Small intestine (tissue), 16 donors: ENCODE measurements at places on chromosomes 2 and 18. TPM values are rescaled to one million over a fixed set of nuclear protein-coding genes. Genes with fewer than 3 reads are reported as not detected.

DNA sequence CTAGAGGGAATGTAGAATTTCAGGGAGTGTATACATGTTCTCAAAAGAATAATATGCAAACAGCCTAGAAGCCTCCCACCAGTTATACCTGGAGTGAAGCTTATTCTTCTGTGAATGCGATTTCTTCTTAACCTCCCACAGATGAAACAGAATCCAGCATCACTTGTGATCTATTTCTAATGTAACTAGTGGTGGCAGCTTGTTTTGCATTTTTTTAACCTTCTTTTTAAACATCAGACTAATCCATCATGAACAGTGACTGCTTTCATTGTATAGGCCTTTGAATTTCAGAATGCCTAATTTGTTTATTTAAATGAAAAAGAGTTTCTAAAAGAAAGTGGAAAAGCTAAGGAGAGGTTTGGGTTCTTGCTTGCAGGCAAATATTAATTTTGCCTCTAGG, 85.7 kb upstream of the EPHA4 start:
- no peak for DNase-seq
- no peak overlapping the region for H3K27ac ChIP-seq
- no peaks in the 10 kb centered on the region for H3K4me1 ChIP-seq

DNA sequence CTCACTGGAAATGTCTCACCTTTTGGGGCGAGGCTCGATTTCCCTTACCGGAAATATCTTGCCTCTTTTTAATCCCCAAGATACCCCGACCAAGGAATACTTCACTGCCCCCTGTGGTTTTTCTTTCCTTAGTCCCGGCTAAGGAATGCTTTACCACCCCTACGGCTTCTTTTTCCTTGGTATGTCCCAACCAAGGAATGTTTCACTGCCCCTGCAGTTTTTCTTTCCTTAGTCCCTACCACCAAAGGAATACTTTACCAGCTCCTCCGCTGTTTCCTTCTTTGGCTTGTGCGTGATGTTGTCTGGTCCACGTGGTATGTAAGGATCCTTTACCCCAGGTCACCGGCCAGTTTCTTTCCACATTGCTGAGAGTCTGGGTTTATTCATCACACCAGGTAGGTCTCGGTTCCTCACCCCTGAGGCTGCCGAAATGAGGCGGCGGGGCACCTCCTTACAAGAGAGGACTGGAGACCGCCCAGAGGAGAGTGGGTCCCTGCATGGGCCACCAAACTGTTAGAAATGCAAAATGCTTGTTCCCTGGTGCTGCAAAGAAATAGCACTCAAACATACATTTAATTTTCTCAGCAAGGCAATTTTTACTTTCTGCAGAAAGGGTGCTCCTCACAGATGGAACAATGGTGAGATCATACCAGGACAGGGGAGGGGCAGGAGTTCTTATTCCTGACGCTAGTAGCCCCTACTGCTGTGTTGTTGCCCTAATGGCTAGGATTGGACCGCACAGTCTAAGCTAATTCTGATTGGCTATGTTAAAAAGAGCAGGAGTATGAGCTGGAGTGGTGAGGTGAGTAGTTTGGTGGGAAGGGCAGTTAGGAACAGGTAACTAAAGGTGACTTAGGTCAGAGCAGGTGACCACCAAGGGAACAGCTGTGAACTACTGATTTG, 33.4 kb upstream of the CLASP1 start:
- no peaks in the 10 kb centered on the region for H3K36me3 ChIP-seq
- DNase-seq: no peak
- no peak overlapping the region for H3K4me3 ChIP-seq
- H3K27me3 ChIP-seq: no peaks in the 10 kb centered on the region

DNA sequence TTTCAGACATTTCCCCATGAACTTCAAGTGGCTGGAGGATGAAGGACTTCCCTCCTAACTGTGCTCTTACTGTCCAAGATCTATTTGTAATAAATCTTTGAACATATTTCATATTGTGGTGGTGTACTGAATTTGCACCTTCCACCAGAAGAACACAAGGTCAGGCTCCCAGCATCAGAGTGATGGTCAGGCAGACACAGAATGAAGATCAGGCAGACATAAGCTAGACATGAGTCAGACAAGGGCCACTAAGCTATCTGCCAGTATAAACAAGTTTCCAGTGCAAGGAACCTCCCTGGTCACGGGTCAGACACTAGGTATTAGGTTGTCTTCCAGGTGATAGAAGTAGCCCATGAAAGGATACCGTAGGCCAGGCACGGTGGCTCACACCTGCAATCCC, 20.0 kb downstream of the AQP12B start:
- H3K4me1 ChIP-seq: no peaks in the 10 kb centered on the region
- DNase-seq: no peak
- H3K36me3 ChIP-seq: no peaks in the 10 kb centered on the region
- H3K4me3 ChIP-seq: no peak overlapping the region
- no peaks in the 10 kb centered on the region for H3K27me3 ChIP-seq
- no peak overlapping the region for H3K27ac ChIP-seq

GRCh38 chr2:237629739-237630138, 2.4 kb downstream of the LRRFIP1 start:
- H3K27ac ChIP-seq: no peak overlapping the region
- no peaks in the 10 kb centered on the region for H3K27me3 ChIP-seq
- H3K36me3 ChIP-seq: no peaks in the 10 kb centered on the region
- H3K4me1 ChIP-seq: no peaks in the 10 kb centered on the region

GRCh38 chr2:5519286-5519685, 172.9 kb upstream of the SOX11 start:
- no peaks in the 10 kb centered on the region for H3K4me1 ChIP-seq
- no peak overlapping the region for H3K4me3 ChIP-seq
- no peaks in the 10 kb centered on the region for H3K27me3 ChIP-seq
- H3K27ac ChIP-seq: peak overlapping the region; percentile 94
- no peaks in the 10 kb centered on the region for H3K36me3 ChIP-seq

- H3K27me3 ChIP-seq: no peaks in the 10 kb centered on the region
- DNase-seq: no peak
- H3K36me3 ChIP-seq: no peaks in the 10 kb centered on the region
- H3K27ac ChIP-seq: no peak overlapping the region
- no peaks in the 10 kb centered on the region for H3K4me1 ChIP-seq
Observed at GRCh38 chr2:22626621-22627020, 758.4 kb upstream of the KLHL29 start.

DNA sequence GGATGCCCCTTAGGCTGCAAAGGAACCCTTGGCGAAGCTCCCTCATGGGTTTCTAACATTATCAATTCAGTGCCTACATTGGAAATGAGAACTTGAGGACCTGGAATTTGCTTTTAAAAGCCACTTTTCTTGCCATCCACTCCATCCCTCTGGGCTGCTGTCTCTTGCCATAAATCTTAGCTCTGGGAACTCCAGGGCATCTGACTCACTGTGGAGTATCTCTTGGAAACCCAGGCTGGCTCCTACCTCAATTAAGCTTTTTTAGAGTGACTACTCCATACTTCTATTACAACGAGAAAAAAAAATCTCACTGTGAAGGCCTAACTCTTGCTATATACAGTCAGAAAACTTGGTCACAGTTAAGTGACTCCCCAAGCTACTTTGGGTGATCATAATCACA, 227.2 kb upstream of the SETBP1 start:
- H3K36me3 ChIP-seq: no peaks in the 10 kb centered on the region
- no peaks in the 10 kb centered on the region for H3K4me1 ChIP-seq
- no peak overlapping the region for H3K27ac ChIP-seq
- no peak overlapping the region for H3K4me3 ChIP-seq

DNA sequence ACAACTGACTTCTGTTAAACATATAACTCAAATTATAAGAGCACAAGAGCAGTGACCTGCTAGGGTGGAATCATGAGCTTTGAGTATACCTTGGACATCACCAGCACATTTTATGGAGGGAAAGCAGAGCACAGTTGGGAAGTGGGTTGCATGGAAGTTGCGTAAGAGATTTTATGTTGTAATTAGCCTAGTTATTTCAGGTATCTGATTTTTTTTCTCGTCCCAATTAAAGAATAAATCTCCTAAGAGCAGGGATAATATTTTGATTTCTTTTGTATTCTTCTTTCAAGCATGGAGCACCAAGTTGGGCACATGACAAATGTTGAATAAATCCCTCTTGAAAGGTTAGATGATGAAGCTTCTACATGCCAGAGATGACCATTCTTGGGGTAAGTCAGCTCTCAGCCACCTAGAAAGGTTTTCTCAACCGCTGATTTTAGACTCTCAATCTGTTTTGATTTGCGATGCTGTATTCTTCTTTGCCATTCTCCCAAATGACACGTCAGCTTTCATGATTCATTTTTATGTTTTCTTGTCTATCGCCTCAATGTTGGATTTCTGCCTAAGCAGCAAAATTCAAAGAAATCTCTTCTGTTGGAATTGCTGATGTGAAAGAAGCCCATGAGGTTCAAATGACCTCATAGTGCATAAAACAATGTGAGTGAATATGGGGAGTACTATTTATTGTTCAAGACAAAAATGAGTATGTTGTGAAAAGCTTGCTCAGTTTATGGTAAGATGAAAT, 15.3 kb upstream of the FN1 start:
- DNase-seq: no peak
- H3K27me3 ChIP-seq: no peaks in the 10 kb centered on the region
- no peaks in the 10 kb centered on the region for H3K36me3 ChIP-seq
- H3K27ac ChIP-seq: no peak overlapping the region
- H3K4me1 ChIP-seq: no peaks in the 10 kb centered on the region
- no peak overlapping the region for H3K4me3 ChIP-seq

GRCh38 chr18:35106845-35107148, 65.6 kb downstream of the MAPRE2 start:
- H3K4me3 ChIP-seq: no peak overlapping the region
- no peak overlapping the region for H3K27ac ChIP-seq
- DNase-seq: no peak
- no peaks in the 10 kb centered on the region for H3K4me1 ChIP-seq
- H3K27me3 ChIP-seq: no peaks in the 10 kb centered on the region

The POLR1B gene
- 3.8 TPM for polyA plus RNA-seq

The GALR1 gene
- not detected for polyA plus RNA-seq

The PTH2R gene
- 0.04 TPM for polyA plus RNA-seq
